ENCODE measurements at places on chromosomes 16 and 17.
A peak's percentile ranks its signal among the peaks of the same experiment; 100 is the strongest.

DNA sequence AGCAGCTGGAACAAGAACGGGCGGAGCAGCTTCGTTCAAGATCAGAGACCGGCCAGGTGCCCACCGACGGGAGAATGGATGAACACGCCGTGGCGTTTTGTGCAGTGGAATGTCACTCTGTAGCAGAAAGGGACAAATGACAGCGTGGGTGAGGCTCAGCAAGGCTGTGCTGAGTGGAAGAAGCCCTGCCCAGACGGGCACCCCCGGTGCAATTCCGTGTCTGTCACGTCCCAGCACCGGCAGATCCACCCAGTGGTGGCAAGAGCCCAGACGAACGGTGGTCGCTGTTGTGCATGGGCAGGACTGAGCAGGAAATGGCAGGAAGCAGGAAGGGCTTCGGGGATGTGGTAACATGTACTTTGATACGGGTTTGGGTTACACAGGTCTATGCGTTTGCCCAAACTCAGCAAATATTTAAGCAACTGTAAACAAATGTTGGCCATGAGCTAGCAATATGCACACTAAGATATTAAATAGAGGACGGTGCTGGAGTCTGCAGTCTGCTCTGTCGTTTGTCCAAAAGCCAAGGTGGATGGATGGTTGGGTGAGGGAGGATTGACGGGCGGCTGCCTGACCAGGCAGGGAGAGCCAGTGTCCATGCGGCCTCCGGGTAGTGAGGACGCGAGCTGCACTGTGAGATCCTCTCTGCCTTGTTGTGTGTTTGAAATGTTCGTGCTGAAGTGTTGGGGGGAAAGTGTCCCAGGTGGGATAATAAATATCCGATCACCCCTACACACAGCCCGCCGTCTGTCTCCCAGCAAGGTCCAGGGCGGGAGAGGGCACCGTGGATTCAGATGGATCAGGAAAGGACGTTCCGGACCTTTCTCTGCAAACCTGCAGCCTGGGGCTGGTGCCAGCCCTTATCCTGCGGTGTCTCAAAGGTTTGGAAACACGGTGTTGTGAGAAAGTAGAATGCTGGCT lies 48.4 kb downstream of the COX4I1 start:
- DNase-seq: no peak

- DNase-seq: peak; percentile 97
These were observed 1.8 kb upstream of the RARA start for GRCh38 chr17:40307001-40307730.

DNA sequence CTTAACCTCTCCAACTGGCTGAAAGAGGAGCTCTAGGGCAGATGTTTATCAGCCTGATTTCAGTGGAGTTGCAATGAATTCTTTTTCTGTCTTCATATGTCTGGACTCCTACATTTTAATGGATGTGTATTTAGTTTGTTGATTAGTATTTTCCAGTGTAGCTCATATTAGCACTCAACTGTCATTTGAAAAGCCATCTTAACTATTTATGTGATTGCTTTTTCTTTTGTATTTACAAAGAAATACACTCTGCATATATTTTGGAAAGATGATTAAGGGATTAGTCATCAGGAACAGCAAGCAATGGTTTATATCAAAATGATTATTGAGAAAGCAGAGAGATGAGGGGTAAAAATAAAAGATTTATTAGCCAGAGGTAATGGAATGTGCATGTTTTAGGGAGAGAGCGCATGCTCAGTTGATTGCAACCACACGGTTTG lies 71.1 kb downstream of the WWOX start:
- no peak for DNase-seq

GRCh38 chr17:78173097-78173715 lies 4.8 kb downstream of the SYNGR2 start:
- no peak for DNase-seq

GRCh38 chr17:5467416-5467815 lies 1.4 kb downstream of the DHX33 start:
- no peak for DNase-seq

GRCh38 chr17:13869331-13869940 lies 199.9 kb upstream of the COX10 start:
- DNase-seq: peak; percentile 20

DNA sequence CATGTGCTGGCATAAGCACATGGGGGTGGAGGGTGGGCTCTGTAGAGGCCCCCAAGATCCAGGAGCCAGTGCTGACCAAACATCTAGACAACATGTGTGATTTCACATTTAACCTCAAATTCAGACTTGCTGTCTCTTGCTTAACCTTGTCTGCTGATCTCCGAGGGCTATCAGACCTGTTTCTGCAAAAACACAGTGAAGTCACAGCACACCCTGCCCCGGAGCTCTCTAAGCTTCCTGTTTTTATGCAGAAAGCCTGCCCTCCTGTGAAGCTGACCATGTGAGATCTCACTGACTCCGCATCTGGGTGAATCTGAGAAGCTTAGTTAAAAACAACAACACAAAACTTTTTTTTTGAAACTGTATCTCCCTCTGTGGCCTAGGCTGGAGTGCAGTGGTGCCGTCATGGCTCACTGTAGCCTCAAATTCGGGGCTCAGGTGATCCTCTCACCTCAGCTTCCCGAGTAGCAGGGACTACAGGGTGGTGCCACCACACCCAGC lies 6.6 kb upstream of the DPEP2 start:
- no peak for DNase-seq

DNA sequence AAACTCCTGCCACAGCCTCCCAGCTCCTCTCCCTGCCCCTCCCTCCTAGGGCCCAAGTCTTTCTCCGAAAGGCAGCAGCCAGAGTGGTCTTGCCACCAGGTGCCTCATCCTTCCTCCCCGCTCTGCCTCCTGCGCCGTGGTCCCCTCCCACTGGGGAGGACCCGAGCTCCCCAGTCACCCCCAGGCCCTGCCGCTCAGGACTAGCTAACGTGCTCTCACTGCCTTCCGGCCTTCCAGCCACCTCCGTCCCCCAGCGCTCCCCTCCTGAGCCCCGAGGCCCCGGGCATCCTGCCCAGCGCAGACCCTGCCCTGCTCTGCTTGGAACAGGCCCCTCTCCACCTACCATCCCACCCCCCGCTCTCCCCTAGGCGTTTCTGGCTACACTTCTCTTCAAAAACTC lies 19.4 kb upstream of the COL1A1 start:
- no peak for DNase-seq

- DNase-seq: no peak
These were observed 3.6 kb upstream of the MAFG start for GRCh38 chr17:81931189-81931556.

DNA sequence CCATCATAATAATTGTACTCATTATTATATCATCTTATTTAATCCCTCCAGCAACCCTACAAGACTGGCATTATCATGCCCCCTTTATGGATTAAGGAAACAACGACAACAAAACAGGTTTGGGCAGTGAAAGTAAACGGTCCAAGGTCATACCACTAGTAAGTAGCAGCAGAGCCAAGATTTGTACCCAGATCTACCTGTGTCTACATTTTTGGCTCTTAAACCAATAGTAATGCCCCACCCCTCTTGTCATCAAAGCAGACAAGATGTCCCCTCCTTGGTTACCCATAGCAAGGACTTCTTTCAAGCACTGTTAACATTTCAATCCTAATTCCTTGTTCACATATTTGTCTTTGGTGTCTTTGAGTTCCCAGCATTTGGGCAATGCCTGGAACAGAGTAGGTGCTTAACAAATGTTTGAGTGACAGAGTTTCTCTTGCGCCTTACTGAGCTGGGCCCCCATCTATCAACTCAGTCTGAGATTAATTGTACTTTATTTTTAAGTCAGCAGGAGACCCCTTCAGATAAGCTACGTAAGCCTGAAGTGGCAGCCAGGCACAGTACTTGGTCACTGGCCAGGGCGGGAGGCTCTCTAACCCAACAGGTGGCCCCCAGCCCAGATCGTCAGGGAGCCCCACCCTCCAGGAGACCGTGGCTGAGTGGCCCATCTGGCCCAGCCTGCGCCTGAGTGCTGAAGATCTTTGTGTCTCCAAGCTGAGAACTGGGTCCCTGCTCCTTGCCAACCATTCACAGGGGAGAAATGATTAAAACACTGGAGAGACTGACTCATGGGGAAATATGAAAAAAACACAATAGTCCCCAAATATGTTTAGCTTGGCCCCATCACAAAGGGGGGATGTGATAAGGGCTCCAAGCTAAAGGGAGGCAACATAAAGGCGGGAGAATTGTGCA lies 75.8 kb downstream of the AXIN2 start:
- DNase-seq: peak; percentile 23

GRCh38 chr17:44233582-44233981 lies 14.1 kb upstream of the UBTF start:
- no peak for DNase-seq
